Muscle of back (tissue), 13 donors: ENCODE measurements at places on chromosomes 4 and X. TPM values are rescaled to one million over a fixed set of nuclear protein-coding genes. Genes with fewer than 3 reads are reported as not detected.
A peak's percentile ranks its signal among the peaks of the same experiment; 100 is the strongest.

GPR143 gene
- 0.73 TPM for polyA plus RNA-seq

KANTR gene
- 7.0 TPM for polyA plus RNA-seq

CT45A10 gene
- polyA plus RNA-seq, result not detected

MGARP gene
- polyA plus RNA-seq, result 0.50 TPM

DNA sequence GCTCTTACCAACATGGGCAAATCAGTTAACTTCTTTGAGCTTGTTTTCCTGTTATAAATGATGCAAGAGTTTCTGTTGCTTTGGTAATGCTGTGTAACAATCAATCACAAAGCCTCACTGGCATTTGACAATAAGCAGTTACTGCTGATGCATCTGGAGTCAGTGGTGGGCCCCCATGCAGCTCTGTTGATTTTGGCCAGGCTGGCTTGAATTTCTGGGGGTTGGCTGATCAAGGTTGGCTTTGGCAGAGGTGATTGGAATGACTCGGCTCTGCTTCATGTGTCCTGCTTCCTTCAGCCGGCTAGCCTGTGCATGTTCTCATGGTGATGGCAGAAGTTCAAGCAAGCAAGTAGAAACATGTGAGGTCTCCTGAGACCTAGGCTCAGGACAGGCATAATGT, 90.4 kb downstream of the PHEX start:
- peak; percentile 62 for DNase-seq

- DNase-seq, result no peak
Measured at GRCh38 chr4:99825272-99825671, 8.6 kb downstream of the DAPP1 start.

GRCh38 chrX:27555514-27555913, 34.6 kb upstream of the DCAF8L2 start:
- DNase-seq, result peak; percentile 5

DNA sequence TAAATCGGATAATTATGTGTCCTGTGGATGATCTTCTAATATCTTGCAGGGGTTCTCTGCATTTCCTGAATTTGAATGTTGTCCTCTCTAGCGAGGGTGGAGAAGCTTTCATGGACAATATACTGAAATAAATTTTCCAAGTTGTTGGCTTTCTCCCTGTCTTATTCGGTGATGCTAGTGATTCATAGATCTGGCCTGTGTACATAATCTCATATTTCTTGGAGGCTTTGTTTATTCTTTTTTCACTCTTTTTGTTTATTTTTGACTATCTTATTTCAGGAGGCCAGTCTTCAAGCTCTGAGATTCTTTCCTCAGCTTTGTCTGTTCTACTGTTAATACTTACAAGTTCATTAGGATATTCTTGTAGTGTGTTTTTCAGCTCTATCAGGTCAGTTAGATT, 20.7 kb upstream of the CLGN start:
- no peak for DNase-seq

- DNase-seq, result no peak
Measured at GRCh38 chr4:82523179-82523578, 38.6 kb downstream of the TMEM150C start.

- no peak for DNase-seq
Measured at GRCh38 chrX:118802857-118803256, 20.8 kb upstream of the ZCCHC12 start.

- no peak for DNase-seq
Measured at GRCh38 chr4:85953651-85954018, 406.2 kb downstream of the MAPK10 start.

DNA sequence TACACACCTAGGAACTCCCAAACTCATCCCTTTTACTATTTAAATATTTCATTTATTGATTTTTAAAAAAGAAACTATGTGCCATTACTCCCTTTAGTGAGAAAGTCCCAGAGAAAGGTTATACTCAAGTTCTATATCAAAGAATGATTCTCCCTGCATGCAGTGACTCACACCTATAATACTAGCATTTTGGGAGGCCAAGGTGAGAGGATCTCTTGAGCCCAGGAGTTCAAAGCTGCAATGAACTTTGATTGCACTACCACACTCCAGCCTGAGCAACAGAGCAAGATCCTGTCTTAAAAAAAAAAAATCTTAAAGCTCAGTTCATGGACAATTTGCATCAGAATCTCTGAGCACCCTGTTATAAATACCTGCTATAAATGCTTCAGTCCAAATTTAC, 9.2 kb upstream of the RBPJ start:
- DNase-seq, result no peak
